ENCODE measurements at places on chromosomes 1 and 21.

- no peak for DNase-seq
Observed at GRCh38 chr1:38667626-38668025, 191.9 kb downstream of the RRAGC start.

GRCh38 chr1:82299656-82300055 is 498.9 kb downstream of the ADGRL2 start:
- no peak for DNase-seq

DNA sequence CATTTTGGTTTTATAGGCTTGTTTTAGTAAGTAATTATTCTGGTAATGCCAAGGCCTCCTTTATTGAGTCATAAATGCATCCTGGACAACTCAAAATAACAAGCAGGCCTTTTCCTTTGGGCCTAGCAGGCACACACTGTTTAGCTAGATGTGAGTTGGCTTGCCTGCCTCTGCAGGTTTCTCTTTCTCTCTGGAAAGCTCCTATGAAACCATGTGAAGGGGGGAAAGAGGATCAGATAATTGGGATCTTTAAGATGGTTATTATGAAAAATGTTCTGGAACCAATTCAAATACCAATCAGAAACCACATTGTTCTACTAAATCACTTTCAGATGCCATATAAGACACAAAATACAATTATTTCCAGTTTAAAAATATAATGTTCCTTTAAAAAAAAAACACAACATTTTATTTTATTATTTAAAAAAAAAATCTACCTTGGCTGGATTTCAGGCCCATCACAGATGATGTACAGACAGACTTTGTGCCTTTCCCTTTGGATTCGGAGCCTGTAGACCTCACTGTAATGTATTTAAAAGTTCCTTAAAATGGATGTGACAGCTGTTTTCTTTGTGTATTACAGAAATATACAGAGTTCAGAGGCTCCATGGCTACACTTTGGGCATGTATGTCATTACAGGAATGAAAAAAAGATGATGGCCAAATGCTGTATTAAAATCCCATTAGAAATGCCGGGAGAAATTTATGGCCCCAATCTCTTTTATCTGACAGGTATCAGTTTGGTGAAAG is 80.2 kb downstream of the NTMT2 start:
- no peak for DNase-seq

GRCh38 chr1:212247179-212247721 is 38.0 kb upstream of the PPP2R5A start:
- DNase-seq = no peak

DNA sequence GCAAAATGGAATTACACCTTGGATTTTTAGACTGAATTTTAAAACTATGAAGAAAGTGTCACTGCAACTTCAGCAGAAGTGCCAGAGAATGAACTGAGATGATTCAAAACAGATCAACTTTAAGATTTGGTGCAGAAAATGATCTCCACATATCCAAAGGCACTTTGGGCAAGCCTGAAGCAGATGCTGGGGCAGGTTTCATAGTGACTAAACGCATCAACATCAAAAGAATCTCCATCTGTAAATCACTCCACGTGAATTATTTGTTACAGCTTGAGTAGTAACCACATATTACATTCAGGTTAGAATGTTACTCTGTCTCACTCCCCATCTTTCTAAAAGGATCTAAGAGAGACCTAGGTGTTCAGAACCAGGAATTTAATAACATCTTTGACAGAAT is 329.0 kb upstream of the ESRRG start:
- no peak for DNase-seq

GRCh38 chr1:64358692-64359091 is 111.2 kb upstream of the CACHD1 start:
- no peak for DNase-seq

- no peak for DNase-seq
Observed at GRCh38 chr1:75542818-75543570, 67.9 kb downstream of the SLC44A5 start.

- no peak for DNase-seq
Observed at GRCh38 chr1:79945391-79945790, 938.9 kb upstream of the ADGRL4 start.

DNA sequence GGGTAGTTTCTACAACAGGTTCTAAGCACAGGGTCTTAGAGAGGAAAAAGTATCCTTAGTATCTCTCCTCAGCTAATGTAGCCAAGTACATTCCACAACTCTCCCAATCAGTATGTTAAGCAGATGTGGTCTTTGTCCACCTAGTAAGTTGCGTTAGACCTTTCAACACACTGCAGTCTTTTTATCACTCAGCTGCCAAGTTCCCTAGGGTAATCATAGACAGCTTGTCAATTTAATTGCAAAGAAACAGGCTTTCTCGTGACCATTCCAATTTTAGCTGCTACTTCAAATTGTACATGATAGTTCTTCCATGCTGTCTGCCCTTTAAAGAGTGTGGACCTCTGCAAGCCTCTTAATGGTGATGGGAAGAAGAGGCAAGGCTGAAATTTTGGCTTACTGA is 211.8 kb upstream of the PKN2 start:
- DNase-seq = no peak

- DNase-seq = no peak
Observed at GRCh38 chr1:61210435-61211154, 128.2 kb downstream of the NFIA start.

DNA sequence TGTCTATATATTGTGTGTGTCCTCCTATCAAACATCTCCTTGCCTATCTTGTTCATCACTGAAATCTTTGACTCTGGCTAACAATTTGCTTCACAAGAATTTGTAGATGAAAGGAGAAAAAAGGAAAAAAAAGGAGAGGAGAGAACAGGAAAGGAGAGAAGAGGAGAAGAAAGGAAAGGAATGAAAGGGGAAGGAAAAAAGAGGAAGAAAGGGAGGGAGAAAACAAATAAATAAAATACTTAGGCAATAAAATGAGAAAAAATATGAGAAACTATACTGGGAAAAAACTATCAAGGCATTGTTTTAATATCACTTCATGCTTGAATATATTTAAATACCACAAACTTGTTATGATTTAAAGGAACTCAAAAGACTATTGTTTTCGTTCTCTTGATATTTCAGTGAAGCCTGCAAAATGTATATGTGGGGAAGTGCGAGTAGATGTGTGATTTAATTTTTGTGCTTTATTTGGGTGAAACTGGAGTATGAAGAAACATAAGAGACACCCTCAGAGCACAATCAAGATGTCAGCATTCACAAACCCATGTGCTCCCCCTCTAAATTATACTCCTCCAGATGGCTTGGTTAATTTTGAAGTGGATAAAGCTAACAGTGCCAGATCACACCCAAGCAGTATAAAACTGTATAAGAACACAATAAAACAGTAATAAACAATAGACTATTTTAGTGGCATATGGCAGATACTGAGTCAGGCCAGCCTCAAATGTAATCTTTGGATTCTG is 205.7 kb upstream of the SAMSN1 start:
- no peak for DNase-seq

- no peak for DNase-seq
Observed at GRCh38 chr1:243539636-243540035, 283.8 kb downstream of the SDCCAG8 start.

DNA sequence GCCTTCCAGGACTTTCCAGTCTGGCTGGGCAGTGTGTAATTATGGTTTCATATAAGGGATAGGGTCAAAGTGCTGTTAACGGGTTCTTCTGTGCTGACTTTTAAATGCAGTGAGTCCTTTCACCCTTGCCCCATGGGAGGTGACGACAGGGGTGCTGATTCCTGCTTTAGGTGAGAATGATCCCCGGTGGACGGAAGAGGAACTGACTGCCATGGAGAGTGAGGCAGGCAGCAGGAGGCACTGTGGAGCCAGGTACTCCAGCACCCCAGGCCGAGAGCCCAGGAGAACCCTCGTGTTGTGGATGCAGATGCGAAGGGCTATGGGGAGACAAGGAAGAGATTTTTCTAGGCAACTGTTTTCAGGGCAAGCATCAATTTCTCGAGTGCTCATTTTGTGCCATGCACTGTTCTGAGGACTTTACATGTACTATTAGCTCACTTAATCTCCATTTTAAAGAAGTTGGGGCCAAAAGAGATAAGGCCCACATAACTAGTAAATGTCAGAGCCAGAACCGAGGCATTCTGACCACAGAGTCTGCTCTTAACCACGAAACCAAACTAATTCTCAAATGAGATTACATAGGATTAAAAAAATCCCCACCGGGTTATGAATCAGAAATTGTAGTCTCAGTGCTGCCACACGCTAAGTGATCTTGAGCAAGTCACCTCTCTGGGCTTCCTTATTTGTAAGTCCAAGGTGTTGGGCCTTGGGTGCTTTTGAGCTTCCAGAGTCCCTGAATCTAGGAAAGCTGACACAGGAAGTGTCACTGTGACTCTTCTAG is 28.2 kb downstream of the STPG1 start:
- DNase-seq = peak; percentile 43

GRCh38 chr1:244150665-244151064 is 99.6 kb downstream of the ZBTB18 start:
- no peak for DNase-seq

DNA sequence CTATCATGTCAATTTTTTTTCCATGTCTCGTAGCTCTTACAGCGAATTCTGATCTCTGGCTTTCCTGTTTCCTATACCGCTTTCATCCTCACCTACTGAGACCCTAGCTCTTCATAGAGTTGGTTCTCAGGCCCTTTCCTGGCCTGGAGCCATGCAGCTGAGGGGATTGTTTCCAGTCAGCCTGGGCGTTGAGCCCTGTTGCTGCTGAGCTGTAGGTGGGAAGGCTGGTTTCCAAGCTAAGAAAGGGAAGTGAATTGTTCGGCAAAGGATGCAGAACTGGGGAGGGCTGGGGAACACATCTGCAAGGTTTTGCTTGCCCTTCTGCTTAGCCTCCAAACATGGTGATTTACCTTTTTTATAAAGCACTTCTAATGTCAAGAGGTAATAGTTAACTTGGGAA is 41.5 kb downstream of the SPATA46 start:
- no peak for DNase-seq

DNA sequence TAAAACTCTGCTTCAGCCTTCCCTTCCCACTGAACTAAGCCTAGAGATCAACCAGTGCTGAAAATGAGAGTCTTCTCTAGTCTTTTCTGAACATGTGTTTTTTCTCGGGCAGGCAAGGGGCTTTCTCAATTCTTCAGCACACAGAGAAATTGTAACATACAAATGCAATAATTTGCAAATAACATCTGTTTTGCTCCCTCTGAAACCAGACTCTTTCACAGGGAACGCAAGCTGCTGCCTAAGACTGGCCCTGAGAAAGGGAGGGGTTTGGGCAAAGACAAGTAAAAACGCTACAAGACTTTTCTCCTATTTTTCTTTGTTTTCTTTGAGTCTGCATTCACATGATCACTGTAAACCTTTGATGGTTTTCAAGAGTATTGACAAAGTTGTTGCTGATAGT is 39.6 kb upstream of the VN1R5 start:
- no peak for DNase-seq

DNA sequence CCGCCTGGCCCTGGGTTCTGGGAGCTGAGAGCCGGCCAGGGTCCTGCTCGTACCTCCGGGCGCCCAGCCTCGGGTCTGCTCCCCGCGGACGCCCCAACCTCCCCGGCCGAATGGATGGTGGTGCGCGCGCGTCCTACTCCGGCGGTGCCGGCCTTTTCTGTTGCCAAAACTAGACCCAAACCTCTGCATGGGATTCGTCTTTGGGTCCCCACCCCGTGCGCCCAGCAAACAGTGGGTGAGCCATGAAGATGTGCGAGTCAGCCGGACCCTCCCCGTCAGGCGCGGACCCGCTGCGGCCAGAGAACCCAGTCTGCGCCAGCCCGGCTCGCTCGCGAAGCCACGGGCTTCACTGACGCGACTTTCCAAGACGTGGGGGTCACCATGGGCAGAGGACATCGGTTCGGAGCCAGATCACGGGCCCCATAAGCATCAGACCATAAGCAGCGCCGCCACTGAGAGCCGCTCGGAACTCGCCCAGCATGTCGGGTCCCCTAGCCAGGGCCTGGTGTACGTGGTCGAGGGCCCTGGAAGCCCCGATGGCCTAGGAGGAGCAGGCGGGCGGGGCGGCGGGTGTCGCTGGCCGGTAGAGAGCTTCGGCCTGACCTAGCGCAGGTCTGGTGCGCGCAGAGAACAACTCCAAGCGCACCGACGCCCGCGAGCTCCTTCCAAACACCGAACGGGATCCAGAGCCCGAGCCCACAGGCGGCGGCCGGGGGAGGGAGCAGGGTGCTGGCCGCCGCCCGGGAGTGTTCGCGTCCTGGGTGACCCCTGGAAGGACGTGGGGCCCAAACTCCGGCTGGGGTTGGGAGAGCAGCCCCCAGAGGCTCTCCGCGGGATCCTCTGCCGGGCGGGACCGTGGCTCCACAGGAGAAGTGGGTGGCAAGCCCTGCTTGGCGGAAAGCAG is 1.0 kb upstream of the TP73 start:
- no peak for DNase-seq

- DNase-seq = no peak
Observed at GRCh38 chr1:221025956-221026355, 146.7 kb downstream of the HLX start.
